ENCODE measurements at places on chromosomes 1 and 21.

DNA sequence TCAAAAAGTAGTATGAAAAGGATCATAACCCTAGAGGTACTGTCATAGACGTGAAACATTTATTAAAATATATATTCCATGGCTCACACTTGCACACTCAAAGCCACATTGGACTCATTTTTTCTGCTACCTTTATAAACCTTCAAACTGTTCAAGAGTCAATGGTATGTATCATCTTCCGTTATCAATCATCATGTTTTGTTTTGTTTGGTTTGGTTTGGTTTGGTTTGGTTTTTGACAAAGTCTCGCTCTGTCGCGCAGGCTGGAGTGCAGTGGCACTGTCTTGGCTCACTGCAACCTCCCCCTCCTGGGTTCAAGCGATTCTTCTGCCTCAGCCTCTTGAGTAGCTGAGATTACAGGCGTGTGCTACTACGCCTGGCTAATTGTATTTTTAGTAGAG lies 1.8 kb downstream of the IFNAR2 start:
- peak; percentile 45 for DNase-seq

- peak; percentile 42 for DNase-seq
Observed at GRCh38 chr1:212457740-212458338, 25.1 kb downstream of the NENF start.

GRCh38 chr21:35529171-35529863 lies 480.2 kb upstream of the RUNX1 start:
- peak; percentile 2 for DNase-seq

DNA sequence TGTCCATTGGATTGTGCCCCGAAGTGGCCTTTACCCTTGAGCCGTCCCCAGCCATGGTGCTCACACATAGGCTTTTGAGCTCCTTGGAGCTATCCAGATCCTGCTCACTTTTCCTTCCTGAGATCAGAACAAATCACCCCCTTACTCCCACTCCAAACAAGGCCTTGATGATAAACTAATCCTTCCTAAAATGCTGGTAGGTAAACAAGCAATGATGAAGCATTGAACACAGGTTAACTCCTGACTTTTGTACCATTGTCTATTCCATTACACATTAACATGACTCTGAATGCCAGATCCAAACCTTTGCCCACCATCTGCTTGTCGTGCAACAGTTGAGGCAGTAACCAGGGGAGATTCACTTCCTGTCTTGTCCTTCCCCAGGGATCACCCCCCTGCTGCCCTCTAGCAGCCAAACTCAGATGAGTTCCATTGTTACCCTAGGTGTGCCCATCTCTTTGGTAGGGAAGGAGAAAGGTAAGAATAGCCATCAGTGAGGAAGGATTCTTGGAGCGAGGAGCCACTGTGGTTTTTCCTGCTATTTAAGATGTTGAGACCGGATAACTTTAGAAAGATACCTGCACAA lies 79.5 kb upstream of the DNAJC6 start:
- no peak for DNase-seq

- DNase-seq, result no peak
Observed at GRCh38 chr1:219419065-219419464, 193.8 kb downstream of the ZC3H11B start.

DNA sequence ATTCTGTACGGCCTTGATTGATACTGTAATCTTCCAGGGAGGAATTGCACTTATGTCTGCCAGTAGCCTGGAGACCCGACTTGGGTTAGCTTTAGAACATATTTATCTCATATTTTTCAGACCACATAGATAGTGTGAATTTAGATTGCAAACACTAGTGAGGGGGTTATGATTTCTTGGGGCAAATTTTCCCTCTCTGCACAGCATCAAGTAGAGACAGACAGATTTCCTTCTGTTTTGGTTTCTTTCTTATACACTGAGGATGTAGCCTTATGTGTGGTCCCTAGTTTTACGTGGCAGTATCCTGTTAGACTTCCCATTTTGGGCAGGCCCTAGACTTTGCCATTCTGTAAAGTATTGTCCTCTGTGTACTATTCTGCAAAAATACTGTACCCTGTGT lies 29.0 kb downstream of the SOAT1 start:
- DNase-seq, result no peak

GRCh38 chr1:96048572-96049212 lies 672.9 kb upstream of the PTBP2 start:
- no peak for DNase-seq

- no peak for DNase-seq
Observed at GRCh38 chr1:203823306-203823705, 27.9 kb downstream of the ZBED6 start.

DNA sequence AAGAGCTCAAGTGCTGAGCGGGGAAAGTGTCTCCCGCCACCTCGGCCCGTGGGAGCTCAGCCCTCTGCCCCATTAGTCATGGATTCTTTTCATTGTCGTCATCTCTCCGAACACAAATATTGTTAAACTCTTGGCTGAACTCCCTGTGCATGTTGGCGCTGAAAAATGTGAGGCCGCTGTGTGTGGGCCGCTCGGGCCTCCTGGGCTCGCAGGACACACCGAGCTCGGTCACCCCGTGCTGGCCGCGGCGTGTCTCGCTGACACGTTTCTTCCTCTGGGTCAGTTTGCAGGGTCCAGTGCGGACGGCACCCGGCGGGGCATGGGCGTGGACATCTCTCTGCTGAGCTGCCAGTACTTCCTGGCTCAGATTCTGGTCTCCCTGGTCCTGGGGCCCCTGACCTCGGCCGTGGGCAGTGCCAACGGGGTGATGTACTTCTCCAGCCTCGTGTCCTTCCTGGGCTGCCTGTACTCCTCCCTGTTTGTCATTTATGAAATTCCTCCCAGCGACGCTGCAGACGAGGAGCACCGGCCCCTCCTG lies 25.6 kb downstream of the SLC45A1 start:
- DNase-seq, result no peak

DNA sequence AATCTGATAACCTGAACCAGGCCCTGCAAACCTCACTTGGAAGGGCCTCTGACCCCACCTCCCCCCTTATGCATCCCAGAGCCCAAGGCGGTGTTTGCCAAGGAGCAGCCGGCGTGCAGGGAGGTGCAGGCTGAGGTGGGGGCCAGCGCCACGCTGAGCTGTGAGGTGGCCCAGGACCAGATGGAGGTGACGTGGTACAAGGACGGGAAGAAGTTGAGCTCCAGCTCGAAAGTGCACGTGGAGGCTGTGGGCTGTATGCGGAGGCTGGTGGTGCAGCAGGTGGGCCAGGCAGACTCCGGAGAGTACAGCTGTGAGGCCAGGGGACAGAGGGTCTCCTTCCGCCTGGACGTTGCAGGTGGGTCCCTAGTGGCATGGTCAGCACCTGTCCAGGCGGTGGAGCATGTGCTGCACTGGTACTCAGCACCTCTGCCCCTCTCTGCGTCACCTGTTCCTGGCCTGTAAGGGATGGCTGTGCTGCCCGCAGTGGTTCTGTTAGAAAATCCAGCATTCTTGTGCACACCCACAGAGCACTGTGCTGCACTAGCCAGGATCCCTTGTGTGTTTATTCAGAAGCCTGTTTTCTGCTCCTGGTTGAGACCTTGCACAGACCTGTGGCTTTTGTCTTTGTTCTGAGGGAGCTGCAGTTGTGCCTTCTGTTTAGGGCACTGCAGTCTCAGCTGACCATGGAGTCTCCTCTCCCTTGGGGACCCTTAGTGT lies 11.6 kb downstream of the OBSCN start:
- DNase-seq, result no peak

DNA sequence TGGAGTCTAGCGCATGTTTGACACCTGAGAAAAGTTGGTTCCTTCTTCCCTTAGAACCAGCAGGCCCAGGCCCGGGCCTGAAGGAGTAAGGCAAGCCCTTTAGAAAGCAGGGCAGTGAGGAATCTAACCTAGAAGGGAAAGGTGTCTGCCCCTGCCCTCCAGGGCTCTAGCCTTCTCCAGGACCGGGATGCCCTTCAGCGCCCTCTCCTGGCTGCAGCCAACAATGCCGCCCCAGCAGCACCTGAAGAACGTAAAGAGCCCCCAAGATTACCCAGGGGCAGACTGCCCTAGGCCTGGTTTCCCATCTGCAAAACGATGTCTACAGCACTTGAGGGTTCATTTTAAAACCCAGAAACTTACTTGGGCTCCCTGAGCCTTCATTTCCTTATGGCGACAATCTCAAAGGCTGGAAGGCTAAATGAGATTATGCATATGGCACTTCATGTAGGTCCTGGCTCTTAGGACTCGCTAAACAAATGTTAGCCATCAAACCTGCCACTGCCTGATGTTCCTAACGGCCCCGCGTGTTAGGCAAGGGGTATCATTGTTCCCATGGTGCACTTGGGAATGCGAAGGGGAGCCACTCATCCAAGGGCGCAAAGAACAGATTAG lies 106.7 kb upstream of the KLHDC7A start:
- no peak for DNase-seq

- no peak for DNase-seq
Observed at GRCh38 chr21:21332492-21332891, 334.3 kb downstream of the NCAM2 start.

- DNase-seq, result no peak
Observed at GRCh38 chr1:21317690-21318043, 27.4 kb upstream of the ECE1 start.

- no peak for DNase-seq
Observed at GRCh38 chr1:100455478-100456072, 82.4 kb upstream of the GPR88 start.

GRCh38 chr1:56179543-56179942 lies 399.8 kb downstream of the PLPP3 start:
- DNase-seq, result no peak

- DNase-seq, result no peak
Observed at GRCh38 chr21:40658311-40658710, 188.6 kb downstream of the DSCAM start.

DNA sequence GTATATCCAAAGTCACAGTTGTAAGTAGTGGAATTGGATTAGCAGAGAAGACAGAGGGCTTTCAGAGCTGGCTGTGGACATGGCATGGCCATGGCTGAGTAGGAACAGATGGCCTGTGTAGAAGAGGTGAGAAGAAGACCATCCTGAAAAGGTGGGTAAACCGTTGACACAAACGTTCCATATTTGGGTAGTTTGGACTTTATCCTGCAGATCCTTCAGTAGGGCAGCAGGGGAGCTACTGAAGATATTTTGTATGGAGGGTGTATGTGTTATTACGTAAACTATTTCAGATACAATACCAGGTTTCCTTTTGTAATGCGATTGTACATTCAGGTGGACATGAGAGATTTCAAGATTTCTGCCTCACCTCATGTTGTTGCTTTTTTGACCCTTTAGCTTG lies 1.6 kb downstream of the UTP11 start:
- DNase-seq, result no peak

- DNase-seq, result no peak
Observed at GRCh38 chr1:54994355-54994990, 4.3 kb upstream of the BSND start.

DNA sequence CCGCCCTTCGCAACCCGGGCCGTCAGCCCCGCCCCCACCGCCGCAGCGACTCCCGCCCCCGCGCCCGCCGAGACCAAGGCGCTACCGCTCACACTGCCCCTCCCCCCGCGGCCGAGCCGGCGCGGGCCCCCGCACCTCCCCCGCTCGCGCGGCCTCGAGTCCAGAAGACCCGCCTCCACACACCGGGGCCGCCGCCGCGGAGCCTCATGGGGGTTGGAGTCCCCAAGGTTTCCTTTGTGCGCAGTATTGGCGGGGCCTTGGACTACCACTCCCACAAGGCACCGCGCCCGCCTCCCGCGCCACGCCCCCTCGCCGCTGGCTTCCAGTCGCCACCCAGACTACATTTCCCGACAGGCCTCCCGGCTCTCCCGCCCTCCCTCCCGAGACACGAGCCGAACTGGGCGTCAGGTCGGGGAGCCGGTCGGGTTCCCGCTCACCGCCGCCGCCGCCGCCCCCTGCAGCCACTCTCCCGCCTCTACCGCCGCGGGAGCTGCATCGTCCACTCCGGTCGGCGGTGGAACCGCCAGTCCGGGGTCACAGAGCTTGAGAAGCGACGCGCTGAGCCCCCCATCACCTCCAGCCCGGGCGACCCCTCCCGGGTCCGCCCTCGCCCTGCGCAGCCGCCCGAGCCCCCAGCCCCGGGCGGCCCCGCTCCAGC lies at the start of gene PHF13:
Gene PHF13 (plus strand): TSS at position 371 of the 658 bp plus-strand sequence. CDS start 336 bp downstream, outside the sequence.
- DNase-seq, result peak; percentile 99

- no peak for DNase-seq
Observed at GRCh38 chr1:181129771-181130606, 41.5 kb downstream of the IER5 start.

DNA sequence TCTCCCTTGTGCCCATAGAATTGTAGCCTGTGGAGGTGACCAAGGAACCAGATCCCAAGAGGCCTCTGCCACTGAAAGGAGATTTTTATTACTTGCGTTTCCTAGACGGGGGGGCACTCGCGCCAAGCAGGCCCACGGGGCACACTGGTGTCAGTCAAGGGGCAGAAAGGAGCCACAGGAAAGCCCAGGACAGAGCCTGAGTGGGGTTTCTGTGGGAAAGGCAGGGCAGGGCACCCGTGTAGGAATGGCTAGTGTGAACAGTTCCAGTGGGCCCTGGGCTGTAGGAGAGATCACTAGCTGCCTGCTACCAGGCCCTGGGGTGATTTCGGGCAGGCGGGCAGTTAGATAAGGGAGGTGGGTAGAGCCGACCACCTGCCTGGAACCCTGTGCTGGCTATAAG lies 70.8 kb downstream of the ADARB1 start:
- no peak for DNase-seq

DNA sequence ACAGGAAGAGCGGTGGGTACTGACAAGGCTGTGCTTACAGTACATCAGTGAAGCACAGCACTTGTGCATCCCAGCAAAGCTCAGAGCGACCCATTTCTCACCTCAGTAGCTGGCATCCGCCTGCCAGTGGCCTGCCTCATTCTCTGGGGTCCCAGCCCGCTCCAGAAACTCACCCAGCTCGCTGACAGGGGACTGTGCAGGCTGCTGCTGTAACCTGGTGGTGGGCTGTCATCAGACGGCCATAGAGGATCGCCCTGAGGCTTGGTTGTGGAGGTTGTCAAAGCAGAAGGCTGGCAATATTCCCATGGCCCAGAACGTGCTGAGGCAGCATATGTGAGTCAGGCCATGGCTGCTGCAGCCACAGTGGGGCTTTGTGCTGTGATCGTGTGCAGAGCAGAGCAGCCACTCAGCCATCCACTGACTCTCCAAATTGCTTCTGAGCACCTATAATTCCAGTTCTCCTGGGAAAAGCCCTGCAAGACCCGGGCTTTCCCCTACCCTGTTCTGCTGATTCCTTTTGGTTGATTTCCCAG lies 13.6 kb upstream of the GPR137B start:
- DNase-seq, result no peak

GRCh38 chr1:21100481-21100921 lies 76.2 kb downstream of the EIF4G3 start:
- no peak for DNase-seq

GRCh38 chr1:50633465-50633864 lies 210.2 kb upstream of the DMRTA2 start:
- DNase-seq, result no peak

Data from activated CD4-positive, alpha-beta T cell treated with anti-CD3 and anti-CD28 coated beads, Interleukin-2, amount 50 U/mL, for 1 hour (primary cell).